Calu3 (cell line): ENCODE measurements at places on chromosomes 4 and X. TPM values are rescaled to one million over a fixed set of nuclear protein-coding genes. Genes with fewer than 3 reads are reported as not detected.

- H3K27ac ChIP-seq: no peak overlapping the region
- no peak for DNase-seq
- H3K4me1 ChIP-seq: peaks cover 2% of the 10 kb centered on the region
- H3K36me3 ChIP-seq: no peaks in the 10 kb centered on the region
Measured at GRCh38 chrX:49987651-49988050, 65.3 kb downstream of the CLCN5 start.

DNA sequence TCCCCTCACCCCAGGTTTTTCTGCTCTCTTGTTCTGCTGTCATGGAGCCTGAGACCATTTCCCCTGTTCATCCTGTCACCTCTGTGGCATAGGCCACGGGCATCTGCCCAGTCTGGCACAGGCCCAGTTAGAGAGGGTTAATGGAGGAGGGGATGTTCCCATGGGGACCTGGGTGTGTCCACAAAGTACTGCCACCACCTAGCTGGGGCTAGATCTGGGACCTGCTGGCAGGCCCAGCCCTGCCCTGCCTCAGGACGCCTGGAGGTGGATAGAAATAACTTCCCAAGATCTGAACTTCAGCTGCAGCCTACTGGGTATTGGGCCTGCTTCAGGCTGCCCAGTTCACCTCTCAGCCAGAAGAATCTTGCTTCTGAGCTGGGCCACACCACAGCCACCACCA lies 13.5 kb downstream of the EFNB1 start:
- peaks cover 11% of the 10 kb centered on the region for H3K36me3 ChIP-seq
- no peaks in the 10 kb centered on the region for H3K27me3 ChIP-seq
- peak overlapping the region; percentile 20 for H3K4me3 ChIP-seq
- peak overlapping the region; percentile 56 for H3K27ac ChIP-seq
- H3K4me1 ChIP-seq: peaks cover 19% of the 10 kb centered on the region

- no peak for DNase-seq
- peaks cover 10% of the 10 kb centered on the region for H3K4me1 ChIP-seq
- H3K4me3 ChIP-seq: peak overlapping the region; percentile 71
- H3K27ac ChIP-seq: no peak overlapping the region
- H3K27me3 ChIP-seq: peaks cover 12% of the 10 kb centered on the region
Measured at GRCh38 chr4:76898949-76899645, 1.2 kb upstream of the SOWAHB start.

- no peak overlapping the region for H3K4me3 ChIP-seq
- no peak overlapping the region for H3K27ac ChIP-seq
Measured at GRCh38 chr4:93092765-93093164, 735.8 kb upstream of the ATOH1 start.

DNA sequence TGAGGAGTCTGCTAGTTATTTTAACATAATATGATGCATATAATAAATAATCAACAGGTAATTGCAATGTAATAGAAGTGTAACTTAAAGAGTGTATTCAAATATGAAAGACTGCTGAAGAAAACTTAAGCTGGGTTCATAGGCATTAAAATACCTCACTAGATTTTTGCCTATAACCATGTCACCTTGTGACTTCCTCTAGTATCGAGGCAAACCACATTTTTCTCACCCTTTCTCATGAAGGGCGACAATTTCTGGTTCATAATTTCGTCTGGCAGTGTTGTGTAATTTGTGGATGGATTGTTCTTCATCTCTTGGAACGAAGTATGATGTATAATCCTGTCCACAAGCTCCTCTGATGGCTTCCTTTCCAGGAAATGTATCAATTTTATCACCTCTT lies 16.0 kb downstream of the SULT1E1 start:
- no peak overlapping the region for H3K27ac ChIP-seq
- no peak overlapping the region for H3K4me3 ChIP-seq
- H3K4me1 ChIP-seq: no peaks in the 10 kb centered on the region
- no peaks in the 10 kb centered on the region for H3K36me3 ChIP-seq
- H3K27me3 ChIP-seq: no peaks in the 10 kb centered on the region

DNA sequence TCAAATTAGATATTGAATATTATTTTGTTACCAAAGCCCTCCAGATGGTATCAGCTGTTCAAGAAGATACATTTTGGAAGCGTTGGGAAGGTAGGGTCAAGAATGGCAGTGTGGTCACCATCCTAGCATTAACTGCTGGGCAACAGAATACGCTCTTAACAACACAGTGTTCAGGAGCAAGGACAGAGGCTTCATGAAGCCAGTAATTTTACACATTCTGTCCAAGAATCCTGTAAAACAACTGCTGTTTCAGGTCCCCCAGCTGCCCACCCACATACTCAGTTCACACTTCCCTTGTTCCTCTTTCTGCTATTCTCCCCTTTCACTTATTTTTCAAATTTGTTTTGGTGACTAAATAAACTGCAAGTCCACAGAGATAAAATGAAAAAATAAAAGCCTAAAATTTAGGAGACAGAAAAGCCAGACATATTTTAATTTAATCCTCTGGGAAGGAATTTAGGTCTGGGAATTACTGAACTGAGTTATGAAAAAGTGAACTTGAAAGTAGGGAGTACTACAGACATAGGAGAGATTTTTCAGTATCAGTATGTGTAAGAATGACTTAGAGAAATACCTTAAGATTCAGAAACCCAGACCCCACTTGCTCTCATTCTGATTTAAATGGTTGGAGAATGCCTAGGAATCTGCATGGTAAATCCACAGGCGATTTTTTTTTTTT lies 406.7 kb downstream of the MAPK10 start:
- no peak for DNase-seq
- peak overlapping the region; percentile 74 for H3K27ac ChIP-seq
- H3K27me3 ChIP-seq: no peaks in the 10 kb centered on the region

GRCh38 chr4:41043465-41043864 lies 170.9 kb downstream of the APBB2 start:
- DNase-seq: no peak
- H3K4me3 ChIP-seq: no peak overlapping the region

DNA sequence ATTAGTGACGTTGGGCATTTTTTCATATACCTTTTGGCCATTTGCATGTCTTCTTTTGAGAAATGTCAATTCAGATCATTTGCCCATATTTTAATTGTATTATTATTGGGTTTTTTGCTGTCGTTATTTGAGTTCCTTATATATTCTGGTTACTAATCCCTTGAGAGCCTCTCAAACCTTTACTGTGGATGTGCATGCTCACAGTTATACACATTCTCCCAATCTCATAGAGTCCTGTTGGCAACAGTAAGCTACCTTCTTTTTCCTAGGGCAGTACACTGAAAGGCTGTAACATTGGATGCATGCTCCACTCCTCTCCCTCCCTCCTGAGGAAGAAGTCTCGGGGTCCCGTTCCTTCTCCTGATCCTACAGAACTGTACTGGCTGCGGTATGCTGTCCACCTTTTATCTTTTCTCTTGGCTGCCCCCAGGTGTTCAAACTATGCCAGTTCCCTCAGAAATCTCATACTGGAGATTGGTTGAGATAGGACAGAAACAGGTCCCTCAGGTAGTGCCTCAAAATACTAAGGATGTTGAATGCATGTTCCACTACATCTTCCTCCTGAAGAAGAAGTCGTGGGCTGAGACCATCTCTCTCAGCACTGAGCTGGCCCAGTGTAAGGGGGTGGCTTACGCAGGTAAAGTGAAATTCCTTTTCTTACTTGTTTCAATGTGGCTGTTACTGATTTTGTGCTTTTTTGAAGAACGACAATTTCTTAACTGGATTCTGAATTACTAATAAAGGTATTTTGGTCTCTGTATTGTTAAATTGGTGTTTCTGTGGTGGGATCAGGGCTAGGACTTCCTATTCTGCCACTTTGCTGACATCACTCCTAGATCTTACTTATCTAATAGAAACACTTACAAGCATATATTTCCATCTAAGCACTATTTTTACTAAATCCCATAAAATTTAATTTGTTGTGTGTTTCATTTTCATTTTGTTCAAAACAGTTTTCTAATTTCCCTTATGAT lies 145.4 kb upstream of the HUWE1 start:
- H3K36me3 ChIP-seq: no peaks in the 10 kb centered on the region
- no peak overlapping the region for H3K4me3 ChIP-seq
- H3K4me1 ChIP-seq: no peaks in the 10 kb centered on the region
- peak; percentile 65 for DNase-seq

DNA sequence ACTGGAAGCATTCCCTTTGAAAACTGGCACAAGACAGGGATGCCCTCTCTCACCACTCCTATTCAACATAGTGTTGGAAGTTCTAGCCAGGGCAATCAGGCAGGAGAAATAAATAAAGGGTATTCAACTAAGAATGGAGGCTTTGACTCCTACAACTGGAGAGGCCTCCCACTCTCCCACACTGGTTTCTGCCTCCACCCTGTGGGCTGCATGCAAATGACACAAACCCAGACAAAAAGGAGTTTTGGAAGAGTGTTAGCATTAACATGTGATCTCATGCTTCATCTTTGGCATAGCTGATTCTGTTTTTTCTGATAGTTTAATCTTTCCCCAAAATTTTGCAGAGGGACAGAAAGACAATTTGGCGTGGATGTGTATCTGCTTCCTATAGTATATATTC lies 80.8 kb upstream of the IQCM start:
- H3K27me3 ChIP-seq: no peaks in the 10 kb centered on the region
- no peaks in the 10 kb centered on the region for H3K36me3 ChIP-seq
- no peaks in the 10 kb centered on the region for H3K4me1 ChIP-seq
- H3K4me3 ChIP-seq: no peak overlapping the region
- DNase-seq: peak; percentile 44

- peaks cover 3% of the 10 kb centered on the region for H3K4me1 ChIP-seq
- H3K36me3 ChIP-seq: no peaks in the 10 kb centered on the region
- DNase-seq: no peak
- H3K27me3 ChIP-seq: peaks cover 13% of the 10 kb centered on the region
- no peak overlapping the region for H3K4me3 ChIP-seq
Measured at GRCh38 chr4:111997785-111998184, 147.5 kb upstream of the FAM241A start.

DNA sequence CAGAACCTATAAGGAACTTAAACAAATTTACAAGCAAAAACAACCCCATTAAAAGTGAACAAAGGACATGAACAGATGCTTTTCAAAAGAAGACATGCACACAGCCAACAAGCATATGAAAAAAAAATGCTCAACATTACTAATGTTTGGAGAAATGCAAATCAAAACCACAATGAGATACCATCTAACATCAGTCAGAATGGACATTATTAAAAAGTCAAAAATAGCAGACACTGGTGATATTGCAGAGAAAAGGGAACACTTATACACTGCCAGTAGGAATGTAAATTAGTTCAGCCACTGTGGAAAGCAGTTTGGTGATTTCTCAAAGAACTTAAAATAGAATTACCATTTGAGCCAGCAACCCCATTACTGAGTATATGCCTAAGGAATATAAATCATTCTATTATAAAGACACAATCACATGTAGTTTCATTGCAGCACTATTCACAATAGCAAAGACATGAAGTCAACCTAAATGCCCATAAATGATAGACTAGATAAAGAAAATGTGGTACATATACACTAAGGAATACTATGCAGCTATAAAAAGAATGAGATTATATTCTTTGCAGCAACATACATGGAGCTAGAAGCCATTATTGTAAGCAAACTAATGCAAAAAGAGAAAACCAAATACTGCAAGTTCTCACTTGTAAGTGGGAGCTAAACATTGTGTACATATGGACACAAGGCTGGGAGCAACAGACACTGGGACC lies 1509.4 kb downstream of the TECRL start:
- H3K27ac ChIP-seq: no peak overlapping the region
- H3K27me3 ChIP-seq: no peaks in the 10 kb centered on the region
- H3K36me3 ChIP-seq: no peaks in the 10 kb centered on the region
- H3K4me3 ChIP-seq: no peak overlapping the region
- DNase-seq: no peak

DNA sequence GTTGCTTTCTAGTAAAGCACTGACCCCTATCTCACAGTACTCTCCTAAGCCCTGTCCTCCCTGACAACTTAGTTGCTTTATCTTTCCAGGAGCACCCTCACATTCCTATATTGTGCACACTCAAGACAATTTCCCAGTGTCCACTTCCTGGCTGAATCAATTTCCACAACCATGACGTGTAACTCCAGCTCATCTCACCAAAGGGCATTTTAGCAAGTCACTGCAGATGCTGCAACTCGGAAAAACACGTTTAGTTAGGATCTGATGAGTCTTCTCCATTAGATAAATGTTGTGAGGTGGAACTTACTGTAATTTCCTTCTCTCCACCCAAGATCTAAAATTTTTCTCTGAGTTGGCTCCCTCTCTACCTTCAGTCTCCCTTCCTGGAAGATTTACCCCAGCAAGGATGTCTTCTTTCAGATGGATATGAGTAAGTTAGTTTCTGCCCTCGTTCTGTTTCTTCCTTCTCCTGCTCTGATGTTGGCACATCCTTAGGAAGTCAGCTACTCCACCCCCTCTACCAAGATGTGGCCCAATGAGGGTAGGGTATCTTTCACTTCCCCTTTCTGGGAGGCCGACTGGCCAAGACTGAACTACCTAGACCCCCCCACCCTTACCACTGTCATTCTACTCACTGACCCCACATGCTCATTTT lies 28.8 kb upstream of the IL13RA1 start:
- no peaks in the 10 kb centered on the region for H3K27me3 ChIP-seq
- H3K27ac ChIP-seq: no peak overlapping the region
- no peak for DNase-seq
- no peaks in the 10 kb centered on the region for H3K4me1 ChIP-seq
- H3K36me3 ChIP-seq: no peaks in the 10 kb centered on the region

DNA sequence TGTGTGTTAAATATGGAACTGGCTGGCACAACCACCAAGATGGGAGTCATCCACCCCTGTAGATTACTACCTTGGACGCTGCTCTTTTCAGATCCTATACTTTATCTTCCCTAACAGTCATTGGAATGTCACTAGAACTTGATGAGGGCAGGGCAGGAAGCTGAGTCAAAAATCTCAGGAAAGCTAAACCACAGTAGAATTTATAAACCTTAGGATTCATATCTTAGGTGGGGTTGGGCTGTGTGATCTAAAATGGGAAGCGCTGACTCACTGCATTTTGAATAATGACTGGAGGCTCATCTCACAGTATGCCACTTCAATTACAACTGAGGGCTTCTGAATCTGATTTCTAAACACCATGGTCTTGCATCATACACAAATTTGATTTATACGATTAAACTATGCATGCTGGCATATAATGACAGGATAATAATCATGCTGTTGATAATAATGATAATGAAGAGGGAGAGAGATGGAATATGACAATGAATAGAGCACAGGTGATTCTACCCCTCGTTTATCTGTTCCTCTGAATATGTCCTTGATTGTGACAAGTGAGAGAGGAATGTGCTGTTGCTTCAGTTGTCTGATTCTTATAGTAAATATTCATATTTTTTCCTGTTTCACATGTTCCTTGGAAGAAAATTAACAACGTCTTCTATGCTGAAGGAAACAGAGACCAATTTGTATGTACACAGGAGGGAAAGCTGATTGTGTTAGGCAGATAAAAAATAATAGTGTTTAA lies 270.3 kb upstream of the HS3ST1 start:
- no peaks in the 10 kb centered on the region for H3K27me3 ChIP-seq
- no peaks in the 10 kb centered on the region for H3K36me3 ChIP-seq
- H3K27ac ChIP-seq: peak overlapping the region; percentile 65

Gene UCP1
- total RNA-seq: not detected in 2 replicates

Gene SPP1
- total RNA-seq: 1,002 and 1,878 TPM in 2 replicates

Gene HTN3
- not detected in 2 replicates for total RNA-seq

Gene KLKB1
- total RNA-seq: 2.6 and 2.9 TPM in 2 replicates

Gene CSAG1
- total RNA-seq: not detected in 2 replicates

Gene PPEF2
- not detected in 2 replicates for total RNA-seq

Gene MAMLD1
- total RNA-seq: 7.1 and 8.8 TPM in 2 replicates
